ENCODE measurements at places on chromosomes 11 and 22.
A peak's percentile ranks its signal among the peaks of the same experiment; 100 is the strongest.

GRCh38 chr22:38485783-38486182 lies 17.9 kb downstream of the KDELR3 start:
- peak; percentile 44 for DNase-seq

- no peak for DNase-seq
Measured at GRCh38 chr22:17264321-17265052, 45.3 kb upstream of the ADA2 start.

DNA sequence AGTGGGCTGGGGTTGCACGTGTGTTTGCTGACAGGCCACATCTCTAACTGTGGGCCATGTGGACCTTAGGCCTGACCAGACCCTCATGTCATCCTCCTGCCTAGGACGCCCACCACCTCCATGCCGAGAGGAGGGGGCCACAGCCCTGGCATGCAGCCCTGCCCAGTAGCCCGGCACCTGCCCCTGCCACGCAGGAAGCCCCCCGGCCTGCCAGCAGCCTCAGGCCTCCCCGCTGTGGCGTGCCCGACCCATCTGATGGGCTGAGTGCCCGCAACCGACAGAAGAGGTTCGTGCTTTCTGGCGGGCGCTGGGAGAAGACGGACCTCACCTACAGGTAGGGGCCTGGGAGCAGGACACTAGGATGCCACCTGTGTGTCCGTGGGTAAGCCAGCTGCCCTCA lies 6.4 kb downstream of the MMP11 start:
- no peak for DNase-seq

- no peak for DNase-seq
Measured at GRCh38 chr11:131817687-131818188, 447.3 kb downstream of the NTM start.

DNA sequence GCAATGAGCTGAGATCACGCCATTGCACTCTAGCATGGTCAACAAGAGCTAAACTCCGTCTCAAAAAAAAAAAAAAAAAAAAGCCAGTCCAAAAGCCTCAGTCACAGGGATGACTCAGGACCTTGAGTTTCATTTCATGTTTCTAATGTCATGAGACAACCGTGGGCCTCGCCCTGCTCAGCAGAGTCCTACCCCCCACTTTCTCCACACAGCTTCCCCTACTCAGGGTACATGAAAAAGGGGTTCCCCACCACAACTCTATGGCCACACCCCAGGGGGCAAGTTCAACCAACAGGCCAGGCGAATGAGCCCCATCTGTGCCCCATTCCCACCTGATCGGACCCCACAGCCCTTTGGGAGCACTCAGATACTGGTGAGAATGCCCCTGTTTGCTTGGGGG lies 24.3 kb upstream of the ADA2 start:
- DNase-seq, result no peak

DNA sequence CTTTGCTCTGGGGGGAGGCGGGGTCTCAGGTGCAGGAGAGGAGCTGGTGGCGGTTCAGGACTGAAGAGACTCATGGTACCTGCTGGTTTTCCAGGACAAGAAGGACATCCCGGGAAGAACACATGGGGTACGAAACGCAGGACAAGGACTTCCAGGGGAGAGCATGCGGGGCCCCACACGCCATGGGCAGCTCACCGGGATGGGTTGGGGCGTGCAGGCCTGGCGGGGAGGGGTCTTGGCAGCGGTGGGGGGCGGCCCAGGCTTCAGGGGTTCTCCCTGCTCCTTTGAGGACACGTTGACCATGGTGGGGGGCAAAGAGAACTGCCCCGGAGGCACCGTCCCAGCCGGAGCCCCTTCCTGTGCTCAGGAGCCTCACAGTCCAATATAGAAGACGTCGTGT lies 673.2 kb downstream of the BRD1 start:
- no peak for DNase-seq

- no peak for DNase-seq
Measured at GRCh38 chr22:25818541-25818940, 76.6 kb downstream of the MYO18B start.

DNA sequence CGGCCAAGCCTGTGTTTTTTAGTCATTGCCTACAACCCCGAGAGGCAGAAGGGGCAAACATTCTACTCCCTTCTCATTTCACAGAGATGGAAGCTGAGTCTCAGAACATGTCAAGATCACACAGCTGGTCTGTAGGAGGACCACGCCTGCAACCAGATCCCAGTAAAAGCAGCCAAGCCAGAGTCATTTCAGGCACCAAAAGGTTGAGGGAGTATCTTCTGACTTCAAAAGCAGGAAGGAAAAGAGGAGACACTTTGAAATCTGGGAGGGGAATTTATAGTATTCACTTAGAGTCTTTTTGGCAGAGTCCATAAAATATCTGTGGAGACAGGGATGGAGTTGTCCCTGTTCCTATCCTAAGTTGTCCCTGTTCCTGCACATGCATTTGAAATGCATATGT lies 17.9 kb upstream of the ZDHHC13 start:
- no peak for DNase-seq

- no peak for DNase-seq
Measured at GRCh38 chr22:44801476-44801875, 49.1 kb downstream of the ARHGAP8 start.

DNA sequence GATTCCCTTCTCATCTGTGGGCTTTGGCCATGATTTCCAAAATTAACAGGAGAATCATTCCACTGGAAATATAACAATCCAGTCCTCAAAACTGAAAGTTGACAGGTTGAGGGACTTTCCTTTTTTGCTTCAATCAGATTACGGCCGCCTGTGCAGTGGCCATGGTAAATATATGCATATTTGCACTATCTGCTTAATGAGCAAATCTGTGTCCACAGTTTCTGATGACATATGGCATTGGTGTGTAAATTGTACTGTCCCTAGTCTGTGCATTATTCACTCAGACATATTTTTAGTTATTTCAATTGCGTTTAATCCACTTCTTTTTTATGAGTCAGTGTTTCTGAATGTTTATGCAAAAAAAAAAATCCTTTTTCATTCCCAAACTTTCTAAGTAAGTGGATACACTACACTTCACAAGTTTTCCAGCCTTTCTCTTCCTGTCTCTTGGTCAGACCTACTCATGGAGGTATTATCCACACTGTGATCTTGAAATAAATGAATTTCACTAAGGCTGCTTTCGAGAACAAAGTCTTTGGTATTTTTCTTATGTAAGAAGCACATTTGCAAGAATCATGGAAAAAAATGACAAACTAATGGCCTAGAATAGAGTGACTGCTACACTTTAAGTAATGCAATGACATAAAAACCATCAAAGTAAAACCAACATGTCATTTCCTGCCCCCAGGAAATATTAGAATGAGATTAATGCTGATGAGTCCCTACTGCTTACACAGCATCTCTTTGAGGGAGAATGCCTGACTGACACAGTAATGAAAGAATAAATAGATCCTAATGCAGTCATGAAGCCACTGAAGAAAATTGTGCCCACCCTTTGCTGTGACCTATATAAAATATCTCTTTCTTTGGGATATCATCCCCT lies 76.4 kb upstream of the MTNR1B start:
- no peak for DNase-seq

GRCh38 chr22:33593818-33594217 lies 326.5 kb downstream of the LARGE1 start:
- DNase-seq, result no peak

- DNase-seq, result no peak
Measured at GRCh38 chr22:49197986-49198704, 629.5 kb downstream of the BRD1 start.

- DNase-seq, result no peak
Measured at GRCh38 chr22:45083659-45084305, 74.0 kb upstream of the PHF21B start.

GRCh38 chr11:34899633-34900016 lies 16.6 kb downstream of the APIP start:
- no peak for DNase-seq

DNA sequence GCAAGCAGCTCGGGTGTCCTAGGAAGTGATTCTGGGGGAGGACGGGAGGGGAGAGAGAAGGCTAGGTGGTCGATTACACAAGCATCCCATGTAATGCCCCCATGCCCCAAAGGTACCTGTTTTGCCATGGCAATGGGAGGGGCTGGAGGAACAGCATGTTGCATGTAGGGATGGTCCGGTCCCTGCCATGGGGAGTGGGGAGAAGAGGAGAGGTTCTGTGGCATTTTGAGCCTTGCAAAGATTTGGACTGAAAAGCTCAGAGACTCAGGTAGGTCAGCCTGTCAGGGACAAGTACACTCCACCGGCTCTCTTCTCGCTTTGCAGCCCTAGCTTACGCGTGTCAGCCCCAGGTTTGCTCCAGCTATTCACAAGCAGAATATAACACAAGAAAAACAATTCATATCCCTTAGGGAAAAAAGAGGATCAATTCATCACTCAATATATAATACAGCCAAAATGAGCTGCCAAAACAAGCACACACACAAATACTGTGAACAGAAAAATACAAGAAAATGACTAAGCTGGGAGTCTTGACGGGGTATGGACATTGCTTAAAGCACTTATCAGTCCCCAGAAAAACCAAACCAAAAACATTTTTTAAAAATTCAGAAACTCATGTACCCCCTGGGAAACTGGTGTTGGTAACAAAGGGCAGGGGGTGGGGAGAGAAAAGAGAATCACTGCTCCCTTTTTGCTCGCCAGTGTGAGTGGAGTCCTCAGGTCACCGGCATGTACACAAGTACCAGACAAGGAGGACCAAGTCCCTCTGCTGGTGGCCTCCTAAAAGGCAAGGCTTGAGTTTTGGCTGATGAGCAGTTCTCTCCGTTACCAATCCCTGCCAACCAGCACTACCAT lies 21.6 kb downstream of the APOL5 start:
- peak; percentile 49 for DNase-seq

DNA sequence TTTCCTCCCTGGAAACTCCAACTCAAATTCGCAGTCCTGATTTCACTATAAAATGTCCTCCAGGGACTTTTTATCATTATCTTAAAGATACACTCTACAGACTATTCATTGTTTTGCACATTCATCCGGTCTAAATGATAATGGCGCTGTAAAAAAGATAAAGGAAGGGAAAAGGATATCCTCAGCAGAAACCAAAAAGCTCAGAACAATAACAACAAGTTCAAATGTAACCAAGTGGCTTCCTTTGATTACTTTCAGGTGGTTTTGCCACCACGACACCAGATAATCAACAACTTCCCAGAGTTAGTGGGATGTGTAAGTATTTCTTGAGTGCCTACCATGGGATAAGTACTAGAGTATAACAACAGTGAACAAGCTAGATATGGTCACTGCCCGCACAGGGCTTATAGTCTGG lies 26.3 kb downstream of the PRCP start:
- DNase-seq, result no peak

- no peak for DNase-seq
Measured at GRCh38 chr11:64726867-64727530, 4.0 kb upstream of the NRXN2 start.

DNA sequence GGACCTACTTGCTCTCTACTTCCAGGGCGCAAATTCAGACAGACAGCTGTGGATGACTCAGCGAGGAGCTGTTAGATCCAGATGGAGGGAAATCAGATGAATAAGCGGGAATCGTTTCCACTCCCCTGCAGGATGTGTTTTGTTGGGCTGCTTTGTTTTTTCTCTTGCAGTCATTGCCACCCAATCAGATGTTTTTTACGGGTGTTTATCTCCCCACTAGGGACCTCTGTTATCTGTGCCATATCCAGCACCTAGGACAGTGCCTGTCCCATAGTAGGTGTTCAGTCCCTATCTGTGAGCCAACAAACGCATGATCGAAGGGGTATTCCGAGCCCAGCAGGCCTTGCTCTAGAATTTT lies 51.1 kb upstream of the PARVG start:
- no peak for DNase-seq

DNA sequence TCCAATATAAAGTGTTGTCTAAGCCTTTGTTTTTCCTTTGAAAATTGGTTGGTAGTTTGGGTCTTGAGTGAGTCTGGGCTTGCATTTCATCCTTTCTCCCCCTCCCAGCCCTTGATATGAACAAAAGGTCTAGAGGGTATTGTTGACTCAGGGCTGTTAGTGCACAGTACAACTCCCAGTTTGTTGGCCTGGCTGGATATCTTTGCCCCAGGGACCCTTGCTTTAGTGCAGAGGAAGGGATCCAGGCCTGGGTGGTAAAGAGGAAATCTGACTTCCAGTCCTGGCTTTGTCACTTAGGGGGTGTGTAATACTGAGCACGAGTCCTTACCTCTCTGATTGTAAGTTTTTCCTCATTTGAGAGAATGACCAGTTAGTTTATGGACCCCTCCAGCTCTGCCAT lies 330.4 kb downstream of the TMEM135 start:
- DNase-seq, result no peak

- no peak for DNase-seq
Measured at GRCh38 chr11:69409812-69410645, 71.4 kb upstream of the LINC01488 start.

DNA sequence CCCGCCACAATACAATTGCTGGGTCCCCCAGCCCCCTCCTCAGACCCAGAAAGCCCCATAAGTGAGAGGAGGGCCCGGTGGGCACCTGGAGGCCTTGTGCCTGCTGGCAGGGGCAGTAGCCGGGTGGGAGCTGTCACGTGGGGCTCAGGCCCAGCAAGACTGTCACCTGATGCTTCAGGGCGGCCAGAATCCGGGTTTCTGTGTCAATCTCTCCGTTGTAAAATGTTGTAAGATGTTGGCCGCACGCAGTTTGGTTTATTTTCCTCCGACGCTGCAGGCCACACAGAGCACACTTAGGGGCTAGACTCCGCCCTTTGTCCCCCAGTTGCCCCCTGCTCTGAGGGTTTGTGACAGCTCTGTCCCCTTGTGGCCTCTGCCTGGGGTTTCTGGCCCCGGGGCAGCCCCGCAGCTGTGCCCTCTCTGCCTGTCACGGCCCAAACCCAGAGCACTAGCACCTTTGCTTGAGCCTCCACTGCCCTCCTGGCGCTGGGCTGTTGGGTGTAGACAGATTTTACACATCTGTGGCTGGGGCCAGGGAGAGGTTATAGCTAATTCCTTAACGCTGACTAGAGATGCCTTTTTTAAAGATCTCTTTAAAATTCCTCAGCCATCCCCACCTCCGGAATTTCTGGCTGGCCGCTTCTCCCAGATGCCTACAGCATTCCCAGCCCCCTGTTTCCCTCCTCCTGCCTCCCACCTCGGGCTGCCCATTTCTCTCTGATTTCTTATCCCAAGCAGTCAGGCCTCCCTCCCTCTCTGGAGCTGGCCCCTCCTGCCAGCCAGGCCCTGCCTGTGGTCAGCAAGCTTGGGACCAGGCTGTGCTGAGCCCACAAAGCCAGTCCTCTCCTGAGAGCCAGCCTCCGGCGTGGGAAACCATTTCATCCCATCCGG lies 3.2 kb upstream of the PRR5 start:
- DNase-seq, result peak; percentile 67

- no peak for DNase-seq
Measured at GRCh38 chr11:33478111-33478573, 221.0 kb downstream of the HIPK3 start.

DNA sequence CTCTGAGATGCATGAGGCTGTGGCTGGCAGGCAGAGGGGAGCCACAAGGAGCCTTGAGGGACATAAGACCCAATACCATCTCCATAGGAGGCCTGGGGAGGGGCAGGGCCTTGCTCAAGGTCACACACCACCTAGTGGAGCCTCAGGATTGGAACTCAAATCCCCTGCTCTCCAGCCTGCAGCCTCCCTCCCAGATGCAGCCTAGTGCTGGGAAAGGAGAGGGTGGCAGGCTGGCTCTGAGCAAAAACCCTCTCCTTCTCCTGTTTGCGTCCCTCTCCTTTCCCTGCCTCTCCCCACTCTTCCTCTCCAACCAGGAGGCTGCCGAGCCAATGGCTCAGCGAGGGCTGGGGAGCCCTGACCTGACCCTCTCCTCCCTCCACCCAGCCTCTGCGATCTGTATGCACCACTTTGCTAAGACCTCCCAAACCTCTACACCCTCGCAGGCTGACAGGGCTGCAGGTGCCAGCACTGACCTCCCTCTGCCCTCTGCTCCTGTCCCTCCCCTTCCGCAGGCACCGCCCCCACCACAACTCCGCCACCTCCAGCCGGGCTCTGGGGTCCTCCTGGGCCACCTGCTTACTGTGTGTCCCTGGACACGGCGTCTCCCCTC lies 14.7 kb downstream of the IGLL1 start:
- peak; percentile 9 for DNase-seq

GRCh38 chr22:27687984-27688545 lies 113.5 kb downstream of the MN1 start:
- no peak for DNase-seq

Measured in cerebellar cortex (tissue), 1 donor.